Activated CD8-positive, alpha-beta memory T cell treated with anti-CD3 and anti-CD28 coated beads, Interleukin-2, amount 10 ng/mL, durations not matched to agents 7 days and 5 days (primary cell): ENCODE measurements at places on chromosomes 3 and 15.

DNA sequence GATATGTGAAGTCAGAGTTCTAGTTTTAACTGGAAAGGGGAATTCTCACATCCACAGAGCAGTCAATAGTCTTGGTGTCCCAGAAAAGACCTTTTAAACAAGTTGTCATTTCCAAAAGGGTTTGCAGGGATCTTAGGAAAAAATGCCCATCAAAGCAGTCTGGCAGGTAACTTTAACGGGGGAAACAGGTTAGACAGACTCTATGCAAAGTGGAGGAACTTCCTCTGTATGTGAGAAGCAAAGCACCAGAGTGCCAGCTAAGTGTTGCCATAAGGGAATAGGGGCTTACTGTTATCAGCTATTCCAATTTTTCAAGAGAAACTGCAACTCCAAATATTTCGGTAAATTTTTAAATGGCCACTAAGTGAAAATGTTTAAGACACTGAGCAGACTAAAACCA, 307.9 kb upstream of the MDFIC2 start:
- no peaks in the 10 kb centered on the region for H3K4me1 ChIP-seq
- H3K27me3 ChIP-seq, result peaks cover 10% of the 10 kb centered on the region
- no peaks in the 10 kb centered on the region for H3K36me3 ChIP-seq
- H3K4me3 ChIP-seq, result no peak overlapping the region

DNA sequence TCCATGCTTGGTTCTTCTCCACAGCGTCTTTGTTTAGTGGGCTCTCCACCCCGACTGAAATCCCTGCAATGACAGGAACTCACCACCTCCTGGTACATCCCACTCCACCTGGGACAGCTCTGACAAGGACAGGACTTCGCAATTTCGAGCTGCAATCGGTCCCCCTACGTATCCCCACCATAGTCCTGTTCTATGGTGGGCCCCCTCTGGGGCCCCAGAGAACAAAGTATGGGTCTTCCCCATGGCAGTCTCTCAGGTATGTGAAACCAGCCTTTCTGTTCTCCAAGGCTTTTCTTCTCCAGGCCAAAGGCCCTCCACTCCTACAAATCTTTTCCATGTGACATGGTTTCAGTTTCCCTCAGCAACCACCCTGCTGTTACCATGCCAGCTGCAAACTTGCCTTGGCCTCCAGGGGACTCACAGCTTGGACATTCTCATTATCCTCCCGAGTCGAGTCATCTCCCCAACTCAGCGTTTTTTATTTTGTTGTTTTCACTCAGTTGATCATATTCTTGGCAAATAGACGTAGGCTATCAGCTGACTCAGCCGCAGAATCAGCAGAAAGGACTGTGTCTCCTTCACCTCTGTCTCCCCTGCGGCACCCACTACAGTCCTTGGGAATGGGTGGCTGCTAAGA, 233.3 kb downstream of the OPA1 start:
- no peaks in the 10 kb centered on the region for H3K4me1 ChIP-seq
- no peak overlapping the region for H3K27ac ChIP-seq
- no peak overlapping the region for H3K4me3 ChIP-seq
- peaks cover 29% of the 10 kb centered on the region for H3K27me3 ChIP-seq
- DNase-seq, result no peak

GRCh38 chr3:73492186-73492585, 132.6 kb downstream of the PDZRN3 start:
- H3K4me3 ChIP-seq, result no peak overlapping the region
- H3K4me1 ChIP-seq, result no peaks in the 10 kb centered on the region
- DNase-seq, result no peak
- H3K27ac ChIP-seq, result no peak overlapping the region
- no peaks in the 10 kb centered on the region for H3K36me3 ChIP-seq
- peaks cover 14% of the 10 kb centered on the region for H3K27me3 ChIP-seq

DNA sequence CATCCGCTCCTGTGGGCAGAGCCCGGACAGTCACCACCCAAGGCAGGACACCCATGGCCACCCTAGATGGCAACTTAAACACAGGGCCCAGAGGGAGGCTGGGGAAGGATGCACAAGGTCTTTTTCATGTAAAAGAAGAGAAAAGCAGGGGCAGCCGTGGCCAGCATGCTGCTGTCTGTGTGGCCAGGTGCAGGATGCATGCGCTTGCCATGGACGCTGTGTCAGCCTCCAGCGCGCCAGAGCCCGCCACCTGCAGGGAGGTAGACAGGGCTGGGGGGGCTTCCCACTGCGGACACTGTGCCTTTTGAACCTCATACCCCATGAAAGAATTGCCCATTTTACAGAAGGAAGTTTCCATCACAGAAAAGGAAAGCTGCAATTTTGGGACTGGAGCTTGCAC, 18.2 kb downstream of the UROC1 start:
- no peak overlapping the region for H3K27ac ChIP-seq
- DNase-seq, result no peak
- H3K4me1 ChIP-seq, result peaks cover 5% of the 10 kb centered on the region
- H3K27me3 ChIP-seq, result no peaks in the 10 kb centered on the region
- no peaks in the 10 kb centered on the region for H3K36me3 ChIP-seq

DNA sequence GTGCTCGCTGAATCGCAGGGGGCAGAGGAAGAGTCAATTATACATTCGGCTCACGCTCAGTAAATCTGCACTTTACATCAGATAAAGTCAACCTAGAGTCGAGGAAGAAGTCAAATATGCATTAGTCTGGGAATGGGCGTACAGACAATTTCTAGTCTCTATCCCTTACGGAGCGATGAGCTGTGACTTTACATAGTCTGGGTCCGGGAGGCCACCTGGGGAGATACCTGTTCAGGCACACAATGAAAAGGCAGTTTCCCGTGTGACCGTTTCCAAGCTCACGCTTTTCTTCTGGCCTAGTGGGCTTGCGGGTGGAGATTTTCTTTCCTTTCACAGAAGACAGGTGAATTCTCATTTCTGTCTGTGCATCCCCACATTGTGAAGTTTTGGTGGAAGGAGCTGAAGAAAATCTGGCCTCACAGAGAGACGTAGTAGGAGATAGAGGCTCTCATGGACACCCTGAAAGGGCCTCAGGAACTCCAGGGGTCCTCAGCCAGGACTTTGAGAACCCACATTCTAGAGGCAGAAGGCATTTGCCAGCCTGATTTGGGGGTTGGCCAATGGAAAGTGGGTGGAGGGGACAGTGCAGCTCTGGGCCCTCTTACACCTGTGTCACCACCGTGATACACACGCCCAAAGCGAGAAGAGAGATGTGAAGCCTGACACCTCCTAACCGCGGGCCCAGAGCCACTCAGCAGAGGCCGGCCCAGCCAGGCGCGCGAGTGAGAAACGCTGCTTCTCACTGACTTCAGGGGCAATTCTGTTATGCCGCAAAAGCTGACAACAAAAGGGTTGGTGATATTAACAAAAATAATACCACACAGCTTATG, 10.7 kb upstream of the OCA2 start:
- H3K4me3 ChIP-seq, result no peak overlapping the region
- H3K36me3 ChIP-seq, result peaks cover 8% of the 10 kb centered on the region
- H3K27ac ChIP-seq, result no peak overlapping the region

- no peak overlapping the region for H3K4me3 ChIP-seq
- H3K4me1 ChIP-seq, result no peaks in the 10 kb centered on the region
- no peak overlapping the region for H3K27ac ChIP-seq
Observed at GRCh38 chr15:62087671-62088352, 21.0 kb downstream of the C2CD4A start.

- peaks cover 39% of the 10 kb centered on the region for H3K27me3 ChIP-seq
- DNase-seq, result peak; percentile 57
- H3K27ac ChIP-seq, result no peak overlapping the region
- H3K4me1 ChIP-seq, result peaks cover 9% of the 10 kb centered on the region
Observed at GRCh38 chr15:39084674-39085530, 496.0 kb upstream of the THBS1 start.

GRCh38 chr3:6448011-6448410, 412.9 kb upstream of the GRM7 start:
- DNase-seq, result no peak
- H3K27ac ChIP-seq, result no peak overlapping the region

DNA sequence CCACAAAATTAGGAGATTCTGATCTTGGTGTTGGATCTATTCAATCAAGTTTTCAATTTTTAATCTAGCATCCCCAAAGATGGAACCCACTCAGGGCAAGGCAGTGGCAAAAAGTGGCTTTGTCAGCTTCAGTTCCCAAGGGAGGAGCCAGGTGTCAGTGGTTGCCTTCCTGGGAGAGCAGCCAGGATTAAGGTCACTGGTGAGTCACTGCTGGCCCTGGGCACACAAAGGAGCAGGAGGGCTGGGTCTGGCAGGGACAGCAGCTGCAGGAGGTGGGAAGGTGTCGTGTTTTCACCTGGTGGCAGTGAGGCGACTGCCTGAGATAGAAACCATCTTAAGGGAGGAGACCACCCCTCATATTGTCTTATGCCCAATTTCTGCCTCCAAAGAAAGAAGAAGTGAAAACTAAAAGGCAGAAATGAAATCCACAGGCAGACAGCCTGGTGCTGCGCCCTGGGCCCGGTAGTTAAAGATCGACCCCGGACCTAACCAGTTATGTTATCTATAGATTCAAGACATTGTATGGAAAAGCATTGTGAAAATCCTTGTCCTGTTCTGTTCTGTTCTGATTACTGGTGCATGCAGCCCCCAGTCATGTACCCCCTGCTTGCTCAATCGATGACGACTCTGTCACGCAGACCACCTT, 5.9 kb upstream of the KLHL25 start:
- DNase-seq, result no peak
- no peak overlapping the region for H3K27ac ChIP-seq
- peaks cover 1% of the 10 kb centered on the region for H3K4me1 ChIP-seq

DNA sequence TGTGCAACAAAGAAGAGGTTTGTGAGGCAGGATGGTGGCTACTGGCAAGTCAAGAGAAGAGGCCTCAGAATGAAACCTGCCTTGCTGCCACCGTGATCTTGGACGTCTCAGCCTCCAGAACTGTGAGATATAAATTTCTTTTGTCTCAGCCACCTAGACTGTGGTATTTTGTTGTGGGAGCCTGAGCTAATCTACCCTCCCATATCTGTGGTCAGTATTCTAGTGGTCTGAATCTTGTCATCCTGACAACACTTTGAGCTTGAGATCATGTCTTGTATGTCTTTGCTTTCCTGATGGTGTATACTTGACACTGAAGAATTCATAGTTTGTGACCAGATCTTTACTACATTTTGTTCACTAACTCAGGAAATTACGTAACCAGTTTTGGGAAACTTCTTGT, 240.6 kb upstream of the GOLIM4 start:
- H3K4me1 ChIP-seq, result no peaks in the 10 kb centered on the region
- H3K4me3 ChIP-seq, result no peak overlapping the region
- DNase-seq, result no peak
- H3K27ac ChIP-seq, result no peak overlapping the region

DNA sequence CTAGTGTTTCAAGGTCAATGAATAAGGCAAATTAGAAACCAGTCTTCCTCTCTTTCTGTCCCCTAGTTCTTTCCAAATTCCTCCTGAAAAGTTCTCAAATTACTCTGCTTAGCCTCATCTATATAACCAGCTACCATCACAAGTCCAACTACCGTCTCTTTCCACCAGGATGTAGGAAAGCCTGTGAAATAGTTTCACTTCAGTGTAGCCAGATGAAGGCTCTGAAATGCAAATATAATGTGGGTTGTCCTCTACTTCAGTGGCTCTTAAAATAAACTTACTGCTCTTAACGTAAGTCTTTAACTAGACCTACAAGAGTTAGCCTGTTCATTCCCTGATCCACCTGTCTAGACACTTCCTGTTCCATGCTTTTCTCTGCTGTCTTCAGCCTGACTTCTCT, 827.7 kb downstream of the ROBO1 start:
- H3K36me3 ChIP-seq, result no peaks in the 10 kb centered on the region
- H3K4me3 ChIP-seq, result no peak overlapping the region
- H3K27me3 ChIP-seq, result no peaks in the 10 kb centered on the region
- no peaks in the 10 kb centered on the region for H3K4me1 ChIP-seq
- no peak for DNase-seq

DNA sequence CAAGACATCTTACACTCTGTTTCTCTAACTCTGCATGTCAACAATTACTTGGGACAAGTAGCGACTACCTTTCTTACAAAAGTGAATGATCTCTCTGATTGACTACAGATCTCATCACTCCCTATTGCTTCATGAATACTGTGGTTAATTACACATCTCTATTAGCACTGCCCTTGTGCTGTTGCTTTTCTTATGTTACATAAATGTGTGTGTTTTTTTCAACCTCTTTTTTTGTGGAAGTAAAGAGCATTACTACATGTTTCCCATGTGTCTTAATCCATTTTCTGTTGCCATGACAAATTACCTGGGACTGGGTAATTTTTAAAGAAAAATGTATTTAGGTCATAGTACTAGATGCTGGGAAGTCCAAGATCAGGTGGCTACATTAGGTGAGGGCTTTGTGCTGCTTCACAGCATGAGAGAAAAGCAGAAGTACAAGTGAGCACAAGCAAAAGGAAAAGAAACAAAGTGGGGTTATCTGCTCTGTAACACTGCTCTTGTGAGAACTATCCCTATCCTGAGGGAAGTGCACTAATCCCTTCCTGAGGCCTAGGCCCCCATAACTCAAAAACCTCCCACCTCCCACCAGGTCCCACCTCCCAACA, 298.2 kb upstream of the SATB1 start:
- H3K4me1 ChIP-seq, result peaks cover 74% of the 10 kb centered on the region
- H3K36me3 ChIP-seq, result peaks cover 40% of the 10 kb centered on the region
- H3K27me3 ChIP-seq, result no peaks in the 10 kb centered on the region

DNA sequence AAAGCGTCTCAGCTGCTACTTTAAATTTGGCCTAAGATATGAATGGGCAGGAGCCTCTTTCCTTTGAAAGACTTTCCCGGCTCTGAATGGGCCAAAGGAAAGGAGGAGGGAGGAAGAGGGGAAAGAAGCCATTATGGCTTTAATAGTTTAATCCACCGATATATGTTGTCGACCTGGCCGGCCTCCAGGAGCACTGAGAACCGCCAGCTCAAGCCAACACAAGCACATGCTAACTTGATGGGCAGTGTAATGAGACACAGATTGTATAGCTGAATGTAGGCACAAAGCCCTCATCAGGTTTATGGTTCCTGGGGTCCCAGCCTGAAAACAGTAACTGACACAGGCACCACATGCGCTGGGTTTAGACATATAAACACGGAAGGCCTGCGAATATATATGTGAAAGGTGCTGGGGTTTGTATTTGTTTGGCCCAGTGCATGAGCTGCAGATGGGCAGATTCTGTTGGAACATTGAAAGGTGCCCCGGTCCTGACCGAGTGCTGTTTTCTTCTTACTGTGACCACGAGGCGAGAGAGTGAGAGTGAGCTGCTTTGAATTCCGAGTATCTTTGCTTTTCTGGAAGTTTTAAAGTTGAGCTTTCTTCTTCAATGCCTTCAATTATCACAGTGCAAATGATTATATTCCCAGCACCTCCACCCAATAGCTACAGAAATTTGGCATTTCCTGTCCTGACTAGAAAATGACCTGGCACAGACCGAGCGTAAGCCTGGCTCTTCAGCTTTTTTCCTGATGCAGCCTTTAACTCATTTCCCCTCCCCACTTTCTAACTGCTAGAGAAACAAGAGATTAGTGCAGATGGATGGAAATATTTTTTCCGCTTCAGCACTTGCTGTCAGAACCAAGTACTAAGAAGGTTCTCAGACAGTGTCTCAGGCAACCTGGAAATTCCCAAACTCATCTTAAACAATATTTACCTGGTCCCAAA, 267.3 kb downstream of the RORA start:
- H3K4me1 ChIP-seq, result no peaks in the 10 kb centered on the region
- H3K4me3 ChIP-seq, result no peak overlapping the region
- H3K27ac ChIP-seq, result no peak overlapping the region
- no peak for DNase-seq
- H3K27me3 ChIP-seq, result peaks cover 6% of the 10 kb centered on the region
